ENCODE measurements at places on chromosomes 3 and 15.

DNA sequence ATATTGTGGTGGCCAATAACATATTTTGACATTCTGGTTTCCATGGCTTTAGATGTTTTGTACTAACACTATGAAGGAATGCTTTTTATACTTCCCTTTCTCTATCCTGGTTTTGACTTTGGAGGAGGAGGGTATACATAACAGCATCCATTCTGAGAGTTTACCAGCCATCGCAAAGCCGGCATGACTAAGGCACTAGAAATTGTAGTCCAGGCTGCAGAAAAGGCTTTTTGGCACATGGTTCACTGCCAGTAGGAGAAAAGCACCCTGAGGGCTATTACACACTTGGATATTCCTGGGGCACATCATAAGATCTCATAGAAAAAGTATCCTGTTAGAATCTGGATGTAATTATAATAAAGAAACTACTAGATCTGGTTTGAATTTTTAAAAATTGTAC, 101.8 kb downstream of the STT3B start:
- no peak for DNase-seq

GRCh38 chr3:180267202-180267843, 230.6 kb upstream of the PEX5L start:
- DNase-seq: no peak

DNA sequence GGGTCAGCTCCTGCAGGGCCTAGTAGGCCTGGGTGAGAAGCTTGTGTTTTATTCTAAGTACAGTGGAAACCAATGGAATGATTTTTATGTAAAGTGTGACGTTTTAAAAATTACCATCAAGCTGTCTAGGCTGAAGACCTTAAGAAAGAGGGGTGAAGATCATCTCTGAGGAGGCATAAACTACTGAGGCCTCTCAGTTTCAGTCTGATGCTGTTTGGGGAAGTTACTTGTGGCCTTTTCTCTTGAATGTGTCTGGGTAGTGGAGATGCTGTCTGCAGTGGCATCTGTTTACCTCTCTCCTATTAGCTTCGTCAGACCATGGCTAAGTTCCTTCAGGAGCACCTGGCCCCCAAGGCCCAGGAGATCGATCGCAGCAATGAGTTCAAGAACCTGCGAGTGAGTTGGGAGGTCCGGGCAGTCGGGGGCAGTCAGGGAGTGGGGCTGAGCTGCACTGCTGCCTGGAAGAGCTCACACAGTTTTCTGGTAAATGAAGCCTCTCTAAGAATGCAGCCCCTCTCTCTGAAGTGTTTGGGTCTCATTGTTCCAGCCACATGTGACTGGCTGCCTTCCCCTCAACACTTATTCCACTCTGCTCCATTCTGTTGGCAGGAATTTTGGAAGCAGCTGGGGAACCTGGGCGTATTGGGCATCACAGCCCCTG, 1.9 kb downstream of the IVD start:
- no peak for DNase-seq

DNA sequence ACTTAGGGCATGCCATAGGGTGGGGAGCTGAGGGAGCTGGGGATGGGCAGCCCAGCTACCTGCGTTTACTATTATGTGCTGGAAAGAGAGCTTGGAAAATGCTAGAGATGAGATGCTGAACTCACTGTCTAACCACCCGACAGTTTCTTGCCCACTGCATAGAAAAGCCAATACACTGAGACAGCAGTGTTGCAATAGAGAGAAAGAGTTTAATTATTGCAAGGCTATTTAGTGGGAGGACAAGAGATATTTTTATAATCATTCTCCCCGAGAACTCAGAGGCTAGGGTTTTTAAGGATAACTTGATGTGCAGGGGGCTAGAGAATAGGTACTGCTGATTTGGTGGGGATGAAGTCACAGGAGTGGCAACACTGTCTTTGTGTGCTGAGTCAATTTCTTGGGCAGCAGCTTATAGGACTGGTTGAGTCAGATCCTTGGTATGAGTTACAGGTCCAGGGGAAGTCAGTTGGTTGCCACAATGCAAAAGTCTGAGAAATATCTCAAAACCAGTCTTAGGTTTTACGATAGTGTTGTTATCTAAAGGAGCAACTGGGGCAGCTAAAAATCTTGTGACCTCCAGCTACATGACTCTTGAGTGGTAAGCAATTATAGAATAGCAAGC, 205.9 kb downstream of the GABRG3 start:
- no peak for DNase-seq

GRCh38 chr15:75639191-75639708, 774 bp downstream of the IMP3 start:
- no peak for DNase-seq

- DNase-seq: no peak
These were observed 135.2 kb upstream of the GADL1 start for GRCh38 chr3:31029706-31030105.

DNA sequence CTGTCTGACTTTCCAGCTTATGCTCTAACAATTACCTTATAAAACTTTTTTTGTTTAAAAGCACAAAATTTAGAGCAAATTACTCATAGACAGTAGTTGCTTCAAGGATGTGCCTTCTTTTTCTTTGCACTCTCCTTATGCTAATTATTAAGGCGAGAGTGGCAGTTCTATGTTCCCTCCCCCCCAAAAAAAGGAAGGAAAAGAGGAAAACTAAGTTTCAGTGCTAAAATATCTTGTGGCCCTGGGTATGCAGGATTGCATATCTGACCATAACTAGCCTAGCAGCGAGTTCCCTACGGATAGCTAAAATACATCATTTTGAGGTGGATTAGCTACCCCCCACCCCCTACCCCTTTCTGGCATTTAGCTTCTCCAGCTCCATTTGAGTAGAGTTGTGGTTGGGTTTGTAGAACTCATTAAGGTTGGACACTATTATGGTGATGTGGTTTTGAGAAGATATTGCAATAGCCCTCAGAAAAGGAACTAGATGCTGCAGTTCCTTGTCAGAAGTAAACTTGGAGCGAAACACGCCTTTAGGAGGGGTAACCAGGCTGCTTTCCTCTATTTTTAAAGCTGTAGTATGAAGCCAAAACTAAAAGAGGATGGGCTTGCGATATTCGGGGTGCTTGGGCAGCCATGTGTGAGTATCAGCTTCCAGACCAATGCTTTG, 174.6 kb downstream of the AKAP13 start:
- DNase-seq: no peak

DNA sequence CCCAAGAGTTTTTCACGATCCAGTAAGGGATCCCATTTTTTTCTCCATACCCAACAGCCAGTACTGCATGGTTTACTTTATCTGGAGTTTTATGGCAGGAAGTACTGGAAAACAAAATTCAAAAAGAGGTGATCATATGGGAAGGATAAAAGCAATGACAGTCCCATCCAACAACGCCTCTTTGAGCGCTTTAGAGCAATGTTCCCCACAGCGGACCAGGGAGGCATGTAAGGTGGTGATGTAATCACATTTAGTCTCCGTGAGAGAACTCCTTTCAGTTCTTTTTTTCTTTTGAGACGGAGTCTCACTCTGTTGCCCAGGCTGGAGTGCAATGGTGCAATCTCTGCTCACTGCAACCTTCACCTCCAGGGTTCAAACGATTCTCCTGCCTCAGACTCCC, 21.8 kb downstream of the CTSH start:
- no peak for DNase-seq

DNA sequence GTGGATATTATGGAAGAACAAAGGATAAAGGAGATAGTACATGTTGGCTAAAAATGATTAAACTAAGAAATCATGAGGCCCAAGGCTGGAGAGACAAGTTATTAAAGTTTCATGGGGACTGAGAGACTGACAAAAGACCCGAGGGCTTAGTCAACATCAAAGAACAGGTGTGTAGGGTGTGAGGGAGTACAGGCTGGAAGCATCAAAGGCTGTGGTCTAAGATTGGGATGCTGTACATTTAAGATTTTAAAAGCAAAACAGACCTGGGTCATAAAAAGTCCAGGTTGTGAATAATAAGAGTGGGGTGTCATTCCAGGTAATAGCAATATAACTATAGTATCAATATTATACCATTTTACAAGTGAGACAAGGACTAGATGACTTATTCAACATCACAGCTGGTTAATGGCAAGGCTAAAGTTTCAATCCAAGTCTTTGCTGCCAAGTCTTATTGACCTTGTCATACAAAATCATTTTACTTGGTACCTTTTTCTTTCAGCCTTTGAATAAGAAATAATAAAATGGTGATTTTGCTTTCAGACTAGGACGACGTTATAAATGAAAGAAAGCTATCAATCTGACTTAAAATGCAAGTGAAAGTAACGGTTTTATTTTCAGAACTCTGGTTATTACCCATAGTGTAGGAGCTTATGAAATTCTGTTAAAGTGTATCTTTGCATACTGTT, 211.6 kb downstream of the TNIK start:
- DNase-seq: no peak

GRCh38 chr3:152853196-152853595, 18.3 kb downstream of the P2RY1 start:
- DNase-seq: no peak

- DNase-seq: no peak
These were observed 260.3 kb upstream of the TPM1 start for GRCh38 chr15:62782071-62782841.

- no peak for DNase-seq
These were observed 2.5 kb downstream of the PDZRN3 start for GRCh38 chr3:73622091-73622805.

- no peak for DNase-seq
These were observed 78.8 kb upstream of the BOC start for GRCh38 chr3:113132571-113132996.

DNA sequence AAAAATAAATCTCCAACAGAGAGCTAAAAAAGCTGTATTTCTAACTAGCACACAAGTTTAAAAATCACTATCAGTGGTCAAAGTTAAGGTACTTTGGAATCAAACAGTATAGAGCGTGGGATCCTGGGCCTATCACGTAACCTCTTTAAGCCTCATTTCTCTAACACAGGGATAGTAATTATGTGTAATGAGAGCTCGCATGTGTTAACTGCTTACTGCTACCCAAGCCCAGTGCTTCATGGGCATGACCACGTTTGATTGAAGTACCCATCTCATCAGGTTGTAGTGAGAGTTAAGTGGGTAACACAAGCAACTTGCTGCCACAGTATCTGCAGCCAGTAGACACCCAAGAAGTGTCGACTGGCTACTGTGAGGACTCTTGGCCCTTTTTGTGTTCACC, 28.2 kb upstream of the NOX5 start:
- DNase-seq: no peak

- DNase-seq: no peak
These were observed 145.4 kb upstream of the LRRFIP2 start for GRCh38 chr3:37319784-37320183.

- no peak for DNase-seq
These were observed 78.5 kb downstream of the KBTBD8 start for GRCh38 chr3:67076607-67077006.

GRCh38 chr3:88046766-88047165, 12.0 kb downstream of the CGGBP1 start:
- DNase-seq: no peak

DNA sequence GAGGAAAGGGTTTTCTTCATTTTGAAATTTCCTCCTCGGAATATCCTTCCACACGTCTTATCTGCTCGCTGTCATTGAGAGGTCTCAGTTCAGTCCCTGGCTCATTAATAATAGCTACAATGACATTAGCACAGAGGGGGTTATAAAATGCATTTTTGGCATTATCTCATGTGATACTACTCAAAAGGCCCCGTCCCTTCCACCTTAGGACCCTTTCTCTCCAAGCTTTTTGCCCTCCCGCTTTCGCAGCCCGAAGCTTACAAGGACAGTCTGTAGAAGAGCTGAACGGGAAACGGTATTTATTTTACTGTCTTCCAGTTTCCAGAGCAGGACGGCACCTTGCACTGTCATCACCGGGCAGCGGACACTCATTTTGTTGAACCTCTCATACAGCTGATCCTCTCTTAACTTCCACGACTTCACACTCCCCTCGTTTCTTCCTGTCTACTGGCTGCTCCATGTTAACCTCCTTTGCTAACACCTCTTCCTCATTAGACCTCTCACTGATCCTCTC, 5.6 kb upstream of the PLEKHO2 start:
- DNase-seq: no peak

DNA sequence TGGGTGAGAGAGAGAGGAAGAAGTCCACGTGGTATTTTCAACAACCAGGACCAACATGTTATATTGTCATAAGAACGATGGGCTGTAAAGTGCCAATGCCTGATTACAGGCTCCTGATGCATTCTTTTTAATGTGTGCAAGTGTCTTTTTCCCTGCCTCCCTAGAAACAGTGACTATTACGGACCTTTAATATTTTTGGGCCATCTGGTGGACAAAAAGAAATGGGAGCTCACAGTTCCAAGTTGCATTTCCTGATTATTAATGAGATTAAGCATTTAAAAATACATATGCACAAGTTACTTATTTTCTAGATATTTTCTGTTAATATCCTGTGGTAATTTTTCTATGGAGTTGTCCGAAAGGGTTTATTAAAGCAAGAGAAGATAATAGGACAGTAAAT, 530.2 kb downstream of the NR2F2 start:
- no peak for DNase-seq

- DNase-seq: no peak
These were observed 6.4 kb downstream of the MED12L start for GRCh38 chr3:151091685-151092345.

DNA sequence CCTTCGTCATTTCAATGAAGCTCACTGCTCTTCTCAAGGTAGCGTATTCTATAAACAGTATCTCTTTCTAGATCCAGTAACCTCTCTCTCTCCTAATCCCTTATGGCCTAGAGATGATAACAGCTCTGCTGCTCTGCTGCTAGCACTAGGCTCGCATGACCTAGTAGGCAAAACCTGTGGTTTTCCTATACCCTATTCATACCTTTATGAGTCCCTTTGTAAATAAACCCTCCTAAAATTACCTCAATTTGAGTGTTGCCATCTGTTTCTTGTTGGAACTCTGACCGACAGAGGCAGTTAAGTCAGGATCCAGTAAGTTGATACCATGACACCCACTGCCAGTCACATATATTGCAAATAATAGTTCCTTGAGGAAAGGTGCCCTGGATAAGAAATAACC, 7.3 kb downstream of the CCDC14 start:
- no peak for DNase-seq

DNA sequence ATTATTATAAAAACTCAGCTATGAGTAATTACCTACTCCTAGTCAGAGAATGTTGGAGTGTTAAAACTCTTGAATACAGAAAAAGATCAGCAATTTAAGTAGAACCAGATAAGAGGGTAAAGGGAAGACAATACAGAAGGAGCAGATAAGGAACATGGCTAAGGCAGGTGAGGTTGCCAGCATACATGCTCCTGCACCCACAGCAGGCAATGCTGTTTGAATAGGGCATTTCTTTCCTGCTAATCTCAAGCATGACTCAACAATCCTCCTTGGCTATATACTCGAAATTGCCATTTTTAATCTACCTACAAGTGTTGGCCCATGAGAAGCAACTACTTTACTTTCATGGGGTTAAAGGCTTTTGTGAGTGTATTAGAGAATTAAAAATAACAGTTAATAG, 494.5 kb downstream of the DIPK2A start:
- DNase-seq: no peak

- DNase-seq: no peak
These were observed 124.1 kb upstream of the CRBN start for GRCh38 chr3:3303636-3304035.
